ENCODE measurements at places on chromosomes 16 and 17. TPM values are rescaled to one million over a fixed set of nuclear protein-coding genes. Genes with fewer than 3 reads are reported as not detected.

DNA sequence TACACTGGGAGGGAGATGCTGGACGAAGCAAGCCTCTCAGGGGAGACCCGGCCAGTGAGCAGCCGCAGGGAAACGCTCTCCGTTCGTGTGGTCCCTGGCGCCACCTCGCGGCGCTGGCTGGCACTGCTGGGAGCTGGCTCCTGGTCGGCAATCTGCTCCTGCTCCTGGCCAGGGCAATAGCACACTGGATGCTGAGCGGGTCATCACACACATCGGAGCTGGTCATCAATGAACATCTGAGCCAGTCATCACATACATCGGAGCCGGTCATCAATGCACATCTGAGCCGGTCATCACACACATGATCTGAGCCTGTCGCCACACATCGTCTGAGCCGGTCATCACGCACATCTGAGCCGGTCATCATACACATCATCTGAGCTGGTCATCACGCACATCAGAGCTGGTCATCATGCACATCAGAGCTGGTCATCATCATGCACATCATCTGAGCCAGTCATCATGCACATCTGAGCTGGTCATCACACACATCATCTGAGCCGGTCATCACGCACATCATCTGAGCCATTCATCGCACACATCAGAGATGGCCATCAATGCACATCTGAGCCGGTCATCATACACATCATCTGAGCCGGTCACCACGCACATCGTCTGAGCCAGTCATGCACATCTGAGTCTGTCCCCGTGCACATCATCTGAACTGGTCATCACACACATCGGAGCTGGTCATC lies 217.3 kb downstream of the RBFOX3 start:
- H3K27ac ChIP-seq = no peak overlapping the region
- H3K4me3 ChIP-seq = no peak overlapping the region
- H3K36me3 ChIP-seq = no peaks in the 10 kb centered on the region
- H3K4me1 ChIP-seq = no peaks in the 10 kb centered on the region
- DNase-seq = peak; percentile 79
- peaks cover 53% of the 10 kb centered on the region for H3K27me3 ChIP-seq

TGFB1I1 gene
- total RNA-seq = 33.8 TPM

GRCh38 chr17:80818871-80819270 lies 172.8 kb upstream of the CHMP6 start:
- no peaks in the 10 kb centered on the region for H3K36me3 ChIP-seq
- no peak overlapping the region for H3K4me3 ChIP-seq
- H3K27ac ChIP-seq = no peak overlapping the region
- no peaks in the 10 kb centered on the region for H3K27me3 ChIP-seq
- H3K4me1 ChIP-seq = peaks cover 6% of the 10 kb centered on the region
- no peak for DNase-seq

DNA sequence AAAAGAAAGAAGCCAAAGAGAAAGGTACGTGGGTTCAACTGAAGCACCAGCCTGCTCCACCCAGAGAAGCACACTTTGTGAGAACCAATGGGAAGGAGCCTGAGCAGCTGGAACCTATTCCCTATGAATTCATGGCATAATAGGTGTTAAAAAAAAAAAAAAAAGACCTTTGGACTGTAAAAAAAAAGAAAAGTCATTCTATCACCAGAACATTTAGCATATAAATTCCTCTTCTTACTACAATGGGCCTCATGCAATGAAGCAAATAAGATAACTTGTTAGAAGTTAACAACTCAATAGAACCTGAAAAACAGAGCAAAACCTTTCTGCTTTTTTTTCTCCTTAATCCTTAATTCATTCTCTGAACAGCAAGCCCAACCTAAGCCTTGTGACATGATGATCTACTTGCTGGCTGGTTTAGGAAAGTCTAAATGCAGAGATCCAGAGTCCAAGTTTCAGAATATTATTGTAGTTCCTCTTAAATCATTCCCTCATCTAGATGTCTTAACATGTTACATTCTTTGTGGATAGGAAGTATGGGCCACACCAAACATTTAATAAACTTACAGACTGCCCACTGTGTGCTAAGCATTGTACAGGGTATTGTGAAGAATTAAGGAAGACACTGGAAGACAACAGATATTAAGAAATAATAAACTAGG lies 45.4 kb downstream of the BRCA1 start:
- H3K36me3 ChIP-seq = no peaks in the 10 kb centered on the region
- DNase-seq = no peak
- no peaks in the 10 kb centered on the region for H3K27me3 ChIP-seq
- H3K4me1 ChIP-seq = no peaks in the 10 kb centered on the region

GRCh38 chr16:23124315-23124714 lies 24.9 kb downstream of the USP31 start:
- no peaks in the 10 kb centered on the region for H3K27me3 ChIP-seq
- H3K27ac ChIP-seq = no peak overlapping the region
- no peak overlapping the region for H3K4me3 ChIP-seq
- H3K36me3 ChIP-seq = no peaks in the 10 kb centered on the region
- DNase-seq = peak; percentile 51
- peaks cover 11% of the 10 kb centered on the region for H3K4me1 ChIP-seq

SPATA32 gene
- total RNA-seq = not detected

LMF1 gene
- total RNA-seq = 35.2 TPM

TMEM94 gene
- 164 TPM for total RNA-seq

DNA sequence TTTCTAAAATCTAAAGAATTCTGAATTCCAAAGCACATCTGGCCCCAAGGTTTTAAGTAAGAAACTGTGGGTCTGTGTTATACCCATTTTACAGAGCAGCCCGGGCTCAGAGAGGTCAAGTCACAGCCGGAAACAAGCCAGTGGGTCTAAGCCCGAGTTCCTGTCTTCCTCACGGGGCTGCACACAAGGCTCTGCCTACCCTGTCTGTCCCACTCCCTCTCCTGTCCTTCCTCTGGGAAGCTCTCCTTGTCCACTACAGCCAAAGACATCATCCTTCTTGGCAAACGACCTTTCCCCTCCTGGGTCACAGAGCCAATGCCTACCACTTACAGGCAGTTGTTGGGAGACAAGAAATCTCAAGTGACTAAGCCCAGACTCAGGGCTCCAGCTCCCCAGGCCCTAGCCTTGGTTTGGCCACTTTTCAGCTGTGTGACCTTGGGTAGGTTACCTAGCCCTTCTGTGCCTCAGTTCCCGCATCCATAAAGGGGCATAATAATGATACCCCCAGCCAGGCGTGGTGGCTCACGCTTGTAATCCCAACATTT lies 55.6 kb upstream of the MAP3K14 start:
- no peak overlapping the region for H3K4me3 ChIP-seq
- peak overlapping the region; percentile 86 for H3K27ac ChIP-seq
- no peaks in the 10 kb centered on the region for H3K36me3 ChIP-seq
- no peaks in the 10 kb centered on the region for H3K27me3 ChIP-seq
- H3K4me1 ChIP-seq = peaks cover 11% of the 10 kb centered on the region
- DNase-seq = no peak

Measured in adrenal gland (tissue), 19 donors.